ENCODE measurements at places on chromosomes 7 and 10.

DNA sequence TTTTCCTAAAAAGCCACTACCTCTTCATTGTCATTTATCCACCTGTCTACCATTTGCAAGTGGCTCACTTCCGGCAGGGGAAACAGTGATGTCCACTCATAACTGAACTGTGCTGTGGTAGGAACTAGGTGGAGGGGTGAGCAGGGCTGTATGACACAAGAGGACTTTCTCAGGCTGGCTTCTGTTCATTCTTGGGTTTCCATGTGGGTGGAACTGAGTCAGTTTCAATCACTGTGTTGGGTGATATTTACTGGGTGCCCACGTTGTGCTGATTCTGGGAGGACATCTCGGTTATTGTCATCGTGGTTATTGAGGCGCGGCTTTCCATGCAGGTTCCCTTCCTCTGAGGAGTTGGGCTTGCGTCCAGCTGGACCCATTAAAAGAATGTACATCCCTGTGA, 38.8 kb downstream of the RAMP3 start:
- no peak for DNase-seq

DNA sequence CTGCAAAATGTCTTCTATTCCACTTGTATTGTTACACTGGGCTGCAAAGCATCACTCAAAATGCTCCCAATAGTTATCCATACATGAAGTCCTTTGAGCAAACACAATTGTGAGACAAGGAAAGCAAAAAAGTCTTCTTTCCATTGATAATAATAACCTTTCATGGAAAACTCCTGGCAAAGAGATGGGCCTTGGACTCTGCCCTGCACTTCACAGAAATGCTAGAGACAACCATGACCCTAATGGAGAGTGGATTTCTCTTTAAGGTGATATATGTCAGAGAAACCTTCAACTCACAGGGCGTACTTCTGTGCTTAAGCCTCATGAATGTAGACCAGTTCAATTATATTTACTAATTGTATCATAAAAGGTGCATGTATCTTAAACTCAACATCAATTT, 19.4 kb downstream of the SLC26A3 start:
- no peak for DNase-seq

GRCh38 chr7:35971133-35971891, 170.5 kb downstream of the SEPTIN7 start:
- no peak for DNase-seq

GRCh38 chr7:82109288-82109687, 334.3 kb downstream of the CACNA2D1 start:
- DNase-seq = no peak

GRCh38 chr7:29424984-29425309, 138.7 kb upstream of the PRR15 start:
- DNase-seq = no peak

GRCh38 chr10:1384026-1384425, 327.8 kb downstream of the WDR37 start:
- DNase-seq = no peak

Measured in stimulated activated CD4-positive, alpha-beta T cell treated with anti-CD3 and anti-CD28 coated beads, TNF-alpha, amount 100 ng/mL, for 4 hours (primary cell).